ENCODE measurements at places on chromosomes 6 and 20.

GRCh38 chr6:129481706-129482105 is 228.3 kb downstream of the ARHGAP18 start:
- DNase-seq, result no peak

- DNase-seq, result peak; percentile 38
Observed at GRCh38 chr6:125165256-125165655, 11.7 kb downstream of the TPD52L1 start.

DNA sequence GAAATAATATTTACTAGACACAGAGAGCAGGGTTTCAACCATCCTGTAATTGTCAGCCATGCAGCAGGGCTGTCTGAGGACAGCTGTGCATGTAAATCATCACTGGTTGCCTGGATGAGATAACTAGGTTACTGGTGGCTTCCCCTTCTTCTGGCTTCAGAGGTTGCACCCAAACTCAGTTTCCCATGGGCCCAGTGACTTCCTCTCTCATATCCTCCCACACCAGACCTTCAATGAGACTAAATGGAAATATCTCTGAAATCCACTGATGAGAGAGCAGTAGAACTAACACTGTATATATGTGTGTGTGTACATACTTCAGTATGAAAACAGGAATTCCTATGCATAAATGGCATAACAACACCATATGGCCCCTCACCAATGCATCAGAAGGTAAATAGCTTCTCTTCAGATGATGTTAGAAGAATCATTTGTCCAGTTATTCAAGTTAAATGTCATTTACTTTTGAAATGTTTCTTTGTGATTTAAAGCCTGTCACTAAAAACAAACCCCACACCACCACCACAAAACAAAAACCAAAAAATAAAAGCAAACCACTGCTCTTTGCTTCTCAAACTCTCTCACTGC is 51.0 kb upstream of the IL20RA start:
- DNase-seq, result no peak

GRCh38 chr6:86966271-86966670 is 28.9 kb downstream of the HTR1E start:
- no peak for DNase-seq

GRCh38 chr6:42095094-42095493 is 44.8 kb downstream of the TAF8 start:
- DNase-seq, result no peak

DNA sequence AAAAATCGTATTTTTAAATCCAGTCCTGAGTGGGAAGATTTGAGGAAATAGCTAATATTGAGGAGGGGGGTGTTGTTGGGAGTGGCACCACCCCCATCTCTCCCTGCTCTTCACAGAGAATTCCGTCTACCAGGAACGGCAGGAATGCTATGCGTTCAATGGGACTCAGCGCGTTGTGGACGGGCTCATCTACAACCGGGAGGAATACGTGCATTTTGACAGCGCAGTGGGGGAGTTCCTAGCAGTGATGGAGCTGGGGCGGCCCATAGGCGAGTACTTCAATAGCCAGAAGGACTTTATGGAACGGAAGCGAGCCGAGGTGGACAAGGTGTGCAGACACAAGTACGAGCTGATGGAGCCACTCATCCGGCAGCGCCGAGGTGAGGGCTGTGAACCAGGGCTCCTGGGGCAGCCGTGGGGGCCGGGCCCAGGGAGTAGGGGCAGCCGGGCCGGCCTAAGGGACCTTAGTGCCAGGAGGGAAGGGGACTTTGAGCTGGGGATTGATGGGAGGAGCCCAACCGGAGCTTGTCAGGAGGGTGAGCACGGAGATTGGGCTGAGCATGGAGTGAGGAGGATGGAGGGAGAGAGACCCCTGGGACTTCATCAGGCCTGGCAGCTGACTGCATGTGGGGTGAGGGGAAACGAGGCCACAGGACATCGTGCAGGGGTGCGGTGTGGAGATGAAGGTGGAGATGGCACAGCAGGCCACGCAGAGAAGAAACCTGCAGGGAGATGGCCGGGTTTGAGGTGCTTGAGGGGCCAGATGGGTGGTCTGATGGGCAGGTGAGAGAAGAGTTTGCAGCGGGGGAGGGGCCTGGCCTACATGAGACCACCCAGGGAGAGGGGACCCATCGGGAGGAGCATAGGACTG is 41.3 kb downstream of the HLA-DPB1 start:
- DNase-seq, result no peak

- no peak for DNase-seq
Observed at GRCh38 chr6:57278570-57278969, 38.9 kb upstream of the PRIM2 start.

DNA sequence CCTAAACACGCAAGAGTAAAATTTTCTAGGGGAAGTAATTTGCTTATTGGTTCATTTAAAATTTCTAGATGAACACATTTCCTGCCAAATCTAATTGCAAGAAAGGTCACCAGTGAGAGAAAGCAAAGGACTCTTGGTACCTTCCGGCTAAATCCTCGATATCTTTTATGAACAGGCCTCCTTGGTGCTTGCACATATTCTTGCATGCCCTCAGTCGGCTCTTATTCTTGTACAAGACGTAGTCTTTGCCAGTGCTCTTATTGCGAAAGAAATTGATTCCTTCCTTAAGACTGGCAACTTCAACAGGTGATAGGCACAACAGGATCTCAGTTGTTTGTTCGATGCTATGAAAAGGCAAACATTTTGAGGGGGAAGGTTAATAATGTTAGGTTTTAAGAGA is 141.7 kb upstream of the CARMIL1 start:
- DNase-seq, result no peak

- no peak for DNase-seq
Observed at GRCh38 chr6:83185096-83185495, 8.0 kb downstream of the PGM3 start.

DNA sequence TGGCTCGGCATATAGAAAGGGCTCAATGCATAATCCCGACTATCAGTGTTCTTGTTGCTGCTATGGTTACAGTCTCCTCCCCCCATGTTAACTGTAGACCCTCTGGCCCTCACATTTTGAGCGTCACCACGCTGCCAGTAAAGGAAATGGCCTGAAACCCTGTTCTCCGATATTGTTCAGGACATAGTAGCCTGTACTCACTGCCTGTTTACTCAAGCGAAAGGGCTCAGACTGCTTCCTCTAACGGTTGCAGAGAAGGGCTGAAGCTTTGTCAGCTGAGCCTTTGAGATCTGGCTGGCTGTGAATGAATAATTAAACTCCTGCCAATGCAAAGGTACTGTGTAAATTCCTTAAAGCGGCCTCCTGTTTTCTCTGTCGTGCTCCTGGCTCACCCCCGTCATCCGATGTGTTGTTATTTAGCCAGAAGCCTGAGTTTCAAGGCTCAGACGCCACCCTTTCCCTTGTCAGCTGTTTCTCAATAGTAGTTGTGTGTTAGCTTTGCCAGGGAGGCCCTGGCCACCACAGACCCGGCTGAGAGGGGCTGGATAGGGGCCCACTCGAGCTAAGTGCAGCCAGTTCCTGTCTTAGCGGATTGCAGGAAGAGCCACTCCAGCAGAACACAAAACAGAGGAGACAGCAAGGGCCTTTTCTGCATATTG is 31.2 kb upstream of the RALGAPA2 start:
- DNase-seq, result peak; percentile 14

GRCh38 chr6:111238464-111239119 is 151.3 kb downstream of the SLC16A10 start:
- no peak for DNase-seq

- DNase-seq, result no peak
Observed at GRCh38 chr6:143093290-143093689, 32.6 kb downstream of the AIG1 start.

DNA sequence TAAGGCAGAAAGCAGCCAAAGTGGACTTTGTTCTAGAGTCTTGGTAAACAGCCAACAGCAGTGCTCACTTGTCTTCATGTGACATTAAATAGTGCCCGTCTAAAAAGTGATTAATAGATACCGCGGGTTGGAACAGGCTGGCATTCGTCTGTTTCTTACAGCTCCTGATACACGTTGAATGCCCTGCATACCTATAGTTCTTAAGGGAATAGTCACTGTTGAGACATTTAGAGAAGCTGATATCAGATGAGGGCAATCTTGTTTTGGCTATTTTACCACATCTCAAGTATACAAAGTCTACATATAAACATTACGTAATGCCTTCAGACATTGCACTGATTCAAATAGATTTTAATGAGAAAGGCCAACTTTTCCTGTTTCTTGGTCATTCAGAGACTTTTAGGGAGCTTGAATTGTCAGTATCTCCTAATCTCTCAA is 374.9 kb upstream of the FLRT3 start:
- DNase-seq, result peak; percentile 40

GRCh38 chr6:153976921-153977693 is 61.9 kb upstream of the OPRM1 start:
- DNase-seq, result peak; percentile 44

- DNase-seq, result no peak
Observed at GRCh38 chr20:58714340-58714922, 21.8 kb downstream of the NPEPL1 start.

DNA sequence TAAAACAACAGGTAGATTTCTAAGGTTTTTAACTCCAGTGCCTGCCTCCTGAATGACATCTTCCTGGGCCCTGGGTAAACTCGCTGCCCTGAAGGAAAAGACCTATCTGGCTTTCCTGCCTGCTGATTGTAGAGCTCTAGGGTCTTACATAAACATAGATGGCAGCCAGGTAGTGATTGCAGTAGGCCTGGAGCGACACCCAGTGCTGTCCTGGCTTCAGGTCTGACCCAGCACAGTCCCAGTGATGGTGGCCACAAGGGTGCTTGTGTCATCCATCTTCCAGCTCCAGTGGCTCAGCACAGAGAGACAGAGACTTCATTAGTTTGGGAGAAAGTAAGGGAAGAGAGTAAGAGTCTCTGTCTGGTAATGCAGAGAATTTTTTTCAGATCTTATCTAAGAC is 542.9 kb upstream of the IMPG1 start:
- DNase-seq, result no peak

DNA sequence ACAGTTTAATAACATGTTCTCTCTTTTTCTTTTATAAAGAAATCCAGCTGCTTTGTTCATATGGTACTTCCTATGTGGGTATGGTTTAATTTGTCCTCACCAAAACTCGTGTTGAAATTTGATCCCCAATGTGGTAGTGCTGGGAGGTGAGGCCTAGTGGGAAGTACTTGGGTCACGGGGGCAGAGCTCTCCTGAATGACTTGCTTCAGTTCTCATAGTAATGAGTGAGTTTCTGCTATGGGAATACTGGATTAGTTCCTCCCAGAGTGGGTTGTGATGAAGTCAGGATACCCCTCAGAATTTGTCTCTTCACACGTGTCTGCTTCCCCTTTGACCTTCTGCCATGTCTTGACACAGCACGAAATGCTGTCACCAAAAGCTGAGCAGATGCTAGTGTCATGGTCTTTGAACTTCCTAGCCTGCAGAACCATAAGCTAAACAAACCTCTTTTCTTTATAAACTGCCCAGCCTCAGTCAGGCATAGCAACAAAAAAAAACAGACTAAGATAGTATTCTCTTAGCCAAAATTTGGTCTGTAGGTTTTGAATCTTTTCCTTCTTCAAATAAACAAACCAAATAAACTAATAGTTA is 87.8 kb upstream of the HS3ST5 start:
- DNase-seq, result no peak

GRCh38 chr6:115396112-115396906 is 664.4 kb downstream of the FRK start:
- no peak for DNase-seq

- DNase-seq, result peak; percentile 37
Observed at GRCh38 chr20:37226889-37227288, 34.7 kb downstream of the GHRH start.

- no peak for DNase-seq
Observed at GRCh38 chr6:129996387-129996786, 22.0 kb upstream of the L3MBTL3 start.

- DNase-seq, result no peak
Observed at GRCh38 chr6:52697903-52698302, 27.0 kb downstream of the TMEM14A start.

DNA sequence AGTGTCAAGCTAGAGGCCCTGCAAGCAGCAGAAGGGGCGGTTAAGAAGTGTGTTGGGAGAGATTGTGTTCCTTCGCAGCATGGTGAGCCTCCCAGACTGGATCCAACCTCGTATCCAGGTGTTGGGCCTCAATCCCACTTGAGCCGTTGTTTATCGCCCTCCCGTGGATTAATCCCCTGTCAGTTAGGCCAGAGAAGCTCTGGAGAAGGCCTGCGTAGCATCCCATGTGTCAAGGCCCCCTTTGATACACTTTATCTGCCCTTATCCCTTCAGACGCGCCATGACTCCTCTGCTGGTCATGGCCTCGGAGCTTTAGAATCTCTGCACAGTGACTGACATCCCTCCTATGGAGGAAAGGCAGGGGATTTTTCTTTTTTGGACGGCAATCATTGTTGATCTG is 181.0 kb downstream of the ZFP64 start:
- no peak for DNase-seq

GRCh38 chr20:62837790-62838127 is 20.9 kb downstream of the COL9A3 start:
- no peak for DNase-seq

- no peak for DNase-seq
Observed at GRCh38 chr20:23084845-23085365, 1.2 kb downstream of the CD93 start.

GRCh38 chr20:38997622-38998021 is 35.5 kb downstream of the DHX35 start:
- no peak for DNase-seq

DNA sequence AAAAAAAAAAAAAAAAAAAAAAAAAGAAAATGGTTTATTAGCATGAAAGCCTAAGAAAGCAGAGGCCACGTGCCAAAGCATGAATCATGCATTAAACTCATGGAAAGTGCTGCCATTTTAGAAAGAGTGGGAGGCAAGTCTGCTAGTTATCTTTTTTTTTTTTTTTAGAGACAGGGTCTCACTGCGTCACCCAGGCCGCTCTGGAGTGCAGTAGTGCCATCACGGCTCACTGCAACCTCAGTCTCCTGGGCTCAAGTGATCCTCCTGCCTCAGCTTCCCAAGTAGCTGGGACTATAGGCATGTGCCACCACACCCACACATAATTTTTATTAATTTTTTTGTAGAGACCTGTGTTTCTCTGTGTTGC is 5.2 kb downstream of the VWA7 start:
- DNase-seq, result no peak

GRCh38 chr20:10758446-10758845 is 84.6 kb upstream of the JAG1 start:
- DNase-seq, result no peak

- no peak for DNase-seq
Observed at GRCh38 chr6:107032051-107032450, 4.1 kb downstream of the MTRES1 start.

GRCh38 chr6:16089232-16090062 is 39.4 kb upstream of the MYLIP start:
- peak; percentile 13 for DNase-seq

DNA sequence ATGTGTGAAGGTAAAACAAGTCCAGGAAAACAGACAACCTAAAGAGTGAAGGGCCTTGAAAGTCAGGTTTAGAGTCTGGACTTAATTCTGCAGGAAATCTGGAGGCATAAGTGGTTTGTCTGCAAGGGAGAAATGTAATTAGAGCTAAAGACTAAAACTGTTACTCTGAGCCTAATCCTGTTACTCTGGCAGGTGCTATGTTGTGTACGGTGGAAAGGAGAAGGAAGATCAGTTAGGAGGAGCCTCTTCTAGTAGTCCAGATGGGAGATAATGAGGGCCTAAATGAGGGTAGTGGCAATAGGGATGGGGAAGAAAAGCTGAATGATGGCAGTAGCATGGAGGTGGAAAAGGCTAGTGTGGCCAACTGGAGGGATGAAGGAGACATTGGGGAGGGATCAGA is 118.5 kb downstream of the PDSS2 start:
- no peak for DNase-seq

- no peak for DNase-seq
Observed at GRCh38 chr20:39717936-39718335, 755.8 kb downstream of the DHX35 start.

All from astrocyte of the spinal cord (primary cell).